ENCODE measurements at places on chromosomes 6 and 20.

GRCh38 chr6:13787137-13787536 is 27.2 kb downstream of the MCUR1 start:
- DNase-seq: no peak

DNA sequence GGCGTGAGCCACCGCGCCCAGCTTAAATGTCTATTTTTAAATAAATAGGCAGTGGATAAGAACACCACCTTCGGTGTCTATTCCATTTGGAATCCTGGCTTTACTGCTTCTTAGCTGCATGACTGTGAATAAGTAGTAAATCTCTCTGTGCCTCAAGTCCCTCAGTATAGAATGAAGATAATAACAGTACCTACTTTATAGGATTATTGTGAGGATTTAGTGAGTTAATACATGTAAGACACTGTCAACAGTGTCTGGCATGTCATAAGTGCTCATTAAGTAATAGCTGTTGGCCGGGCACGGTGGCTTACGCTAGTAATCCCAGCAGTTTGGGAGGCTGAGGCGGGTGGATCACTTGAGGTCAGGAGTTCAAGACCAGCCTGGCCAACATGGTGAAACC is 10.1 kb downstream of the TPX2 start:
- DNase-seq: no peak

- no peak for DNase-seq
Observed at GRCh38 chr20:44166477-44166876, 20.5 kb downstream of the JPH2 start.

- no peak for DNase-seq
Observed at GRCh38 chr6:119256978-119257462, 92.5 kb downstream of the MAN1A1 start.

- no peak for DNase-seq
Observed at GRCh38 chr6:34143884-34144580, 1.9 kb downstream of the GRM4 start.

Measured in epithelial cell of prostate (primary cell).